ENCODE measurements at places on chromosomes 5 and 9. TPM values are rescaled to one million over a fixed set of nuclear protein-coding genes. Genes with fewer than 3 reads are reported as not detected.

GABRB2 gene
- total RNA-seq, result not detected

GRCh38 chr5:149990518-149991376 is 9.7 kb downstream of the TIGD6 start:
- H3K4me1 ChIP-seq, result no peaks in the 10 kb centered on the region
- no peak overlapping the region for H3K27ac ChIP-seq
- H3K36me3 ChIP-seq, result peaks cover 3% of the 10 kb centered on the region
- DNase-seq, result peak; percentile 83
- H3K27me3 ChIP-seq, result no peaks in the 10 kb centered on the region
- H3K4me3 ChIP-seq, result no peak overlapping the region

- no peaks in the 10 kb centered on the region for H3K27me3 ChIP-seq
- peaks cover 3% of the 10 kb centered on the region for H3K36me3 ChIP-seq
- DNase-seq, result no peak
Observed at GRCh38 chr5:14489643-14490042, 91.9 kb upstream of the OTULINL start.

DNA sequence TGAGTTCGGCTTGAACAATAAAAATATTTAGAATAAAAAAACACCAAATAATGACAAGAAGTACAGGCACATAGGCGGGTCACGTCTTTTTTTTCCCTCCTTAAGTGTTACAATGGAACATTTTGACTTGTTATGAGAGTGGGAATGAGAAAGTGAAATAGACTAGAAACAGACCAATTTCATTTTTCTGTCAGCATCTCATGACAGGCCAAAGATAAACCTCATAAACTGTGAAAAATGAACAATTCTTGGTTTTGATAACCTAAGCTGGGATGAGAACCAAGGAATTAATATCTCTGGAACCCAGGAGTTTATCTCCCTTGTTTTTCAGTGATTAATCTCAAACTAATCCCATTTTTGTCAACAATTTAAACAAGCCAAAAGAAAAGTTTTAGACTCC is 299.5 kb downstream of the SLIT3 start:
- no peaks in the 10 kb centered on the region for H3K36me3 ChIP-seq
- H3K4me3 ChIP-seq, result no peak overlapping the region
- no peak for DNase-seq
- H3K27me3 ChIP-seq, result peaks cover 6% of the 10 kb centered on the region

DNA sequence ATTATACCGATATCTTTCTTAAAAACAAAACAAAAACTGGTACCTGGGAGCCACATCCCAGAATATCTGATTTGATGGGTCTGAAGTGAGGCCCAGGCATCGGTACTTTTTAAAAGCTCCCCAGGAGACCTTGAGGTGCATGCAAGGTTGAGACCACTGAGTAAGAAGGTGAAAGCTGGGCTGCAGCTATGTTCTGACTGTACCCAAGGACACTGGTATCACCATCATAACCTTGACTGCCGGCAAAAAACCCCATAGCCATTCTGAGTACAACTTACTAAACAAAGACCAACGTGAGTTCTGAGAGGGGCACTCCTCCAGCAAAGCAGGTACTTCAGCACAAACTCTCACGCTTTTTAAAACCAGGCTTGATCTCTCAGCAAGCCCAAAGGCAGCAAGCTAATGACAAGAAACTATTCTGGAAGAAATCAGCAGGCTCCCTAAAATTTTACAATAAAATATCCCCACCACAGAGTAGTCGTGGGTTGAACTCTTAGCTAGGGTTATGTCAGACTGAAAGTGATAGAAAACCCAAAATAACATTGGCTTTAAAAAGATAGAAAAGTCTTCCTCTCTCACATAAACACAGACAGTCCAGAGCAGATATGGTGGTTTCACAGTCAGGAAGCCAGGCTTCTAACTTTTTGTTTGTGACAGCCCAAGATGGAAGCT is 263.9 kb downstream of the SAXO1 start:
- no peaks in the 10 kb centered on the region for H3K4me1 ChIP-seq
- no peak overlapping the region for H3K4me3 ChIP-seq
- peaks cover 13% of the 10 kb centered on the region for H3K27me3 ChIP-seq
- H3K27ac ChIP-seq, result no peak overlapping the region
- H3K36me3 ChIP-seq, result no peaks in the 10 kb centered on the region

GRCh38 chr5:134464988-134465815 is 53.5 kb upstream of the CDKN2AIPNL start:
- H3K27ac ChIP-seq, result peak overlapping the region; percentile 30
- H3K4me1 ChIP-seq, result peaks cover 19% of the 10 kb centered on the region
- no peaks in the 10 kb centered on the region for H3K36me3 ChIP-seq
- H3K27me3 ChIP-seq, result no peaks in the 10 kb centered on the region

- no peak for DNase-seq
- H3K27me3 ChIP-seq, result no peaks in the 10 kb centered on the region
- no peaks in the 10 kb centered on the region for H3K4me1 ChIP-seq
- H3K4me3 ChIP-seq, result no peak overlapping the region
Observed at GRCh38 chr5:167152561-167152960, 1138.9 kb upstream of the WWC1 start.

JAKMIP2 gene
- total RNA-seq, result 0.14 TPM

MED22 gene
- 18.4 TPM for total RNA-seq

SH3GL2 gene
- total RNA-seq, result not detected

FAM151B gene
- total RNA-seq, result 0.36 TPM

GRCh38 chr5:95804736-95805539 is 17.6 kb downstream of the GLRX start:
- no peak overlapping the region for H3K4me3 ChIP-seq
- H3K4me1 ChIP-seq, result peaks cover 23% of the 10 kb centered on the region
- H3K27ac ChIP-seq, result no peak overlapping the region
- H3K27me3 ChIP-seq, result no peaks in the 10 kb centered on the region

PCDHB8 gene
- total RNA-seq, result not detected

DNA sequence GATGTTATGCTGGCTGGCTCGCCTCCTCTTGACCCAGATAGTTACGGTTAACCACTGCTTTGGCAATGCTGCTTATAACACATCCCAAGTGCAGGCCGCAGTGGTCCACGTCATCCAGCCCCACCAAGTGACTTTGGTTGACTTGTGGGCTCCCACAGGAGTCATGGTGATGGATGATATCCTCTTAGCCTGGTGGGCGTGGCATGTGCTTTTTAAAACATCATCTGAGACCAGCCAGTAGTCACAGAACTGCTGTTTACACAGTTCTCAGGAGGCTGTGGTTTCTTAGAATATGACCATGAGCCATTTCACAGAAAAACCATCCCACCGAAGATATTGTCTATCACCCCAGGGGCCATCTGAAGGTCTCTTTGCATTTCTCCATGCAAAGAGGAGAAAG is 216.9 kb downstream of the SH3GL2 start:
- no peaks in the 10 kb centered on the region for H3K36me3 ChIP-seq
- no peaks in the 10 kb centered on the region for H3K27me3 ChIP-seq
- DNase-seq, result no peak
- H3K4me3 ChIP-seq, result no peak overlapping the region

GRCh38 chr9:136605988-136606660 is 56.6 kb upstream of the EGFL7 start:
- H3K36me3 ChIP-seq, result no peaks in the 10 kb centered on the region
- DNase-seq, result no peak

DNA sequence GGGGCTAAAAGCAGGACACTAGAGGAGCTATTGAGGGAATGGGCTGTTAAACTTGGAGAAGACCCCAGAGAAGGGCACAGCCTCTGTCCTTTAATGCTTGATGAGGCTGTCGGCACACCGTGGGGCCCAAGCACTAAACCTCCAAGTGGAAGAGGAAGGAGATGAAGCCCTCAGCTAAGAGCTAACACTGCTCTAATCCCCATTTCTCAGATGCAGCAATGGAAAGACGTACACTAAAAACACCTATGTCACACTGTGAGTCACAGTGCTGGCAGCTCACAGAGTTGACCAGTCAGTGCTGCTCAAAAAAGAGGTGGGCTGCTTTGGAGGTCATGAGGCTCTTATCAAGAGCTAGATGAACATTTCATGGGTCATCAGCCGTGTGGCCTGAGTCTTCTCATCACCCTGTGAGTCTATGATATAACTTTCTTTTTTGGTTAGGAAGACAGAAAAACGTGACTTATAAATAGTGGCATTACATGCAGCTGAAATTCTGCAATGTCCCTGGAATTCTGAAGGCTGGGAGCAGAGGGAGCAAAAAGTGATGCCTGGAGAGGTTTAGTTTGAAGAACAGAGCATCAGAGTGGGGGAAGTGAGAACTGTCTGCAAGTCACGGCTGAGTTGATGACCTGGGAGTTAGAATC is 21.5 kb downstream of the TNFSF8 start:
- H3K27me3 ChIP-seq, result no peaks in the 10 kb centered on the region
- DNase-seq, result peak; percentile 64
- H3K27ac ChIP-seq, result peak overlapping the region; percentile 98
- peaks cover 63% of the 10 kb centered on the region for H3K4me1 ChIP-seq
- peak overlapping the region; percentile 28 for H3K4me3 ChIP-seq
- H3K36me3 ChIP-seq, result peaks cover 58% of the 10 kb centered on the region

Data from activated naive CD4-positive, alpha-beta T cell treated with anti-CD3 and anti-CD28 coated beads for 36 hours (primary cell).